H54 (cell line): ENCODE measurements at places on chromosomes 16 and 17.
A peak's percentile ranks its signal among the peaks of the same experiment; 100 is the strongest.

DNA sequence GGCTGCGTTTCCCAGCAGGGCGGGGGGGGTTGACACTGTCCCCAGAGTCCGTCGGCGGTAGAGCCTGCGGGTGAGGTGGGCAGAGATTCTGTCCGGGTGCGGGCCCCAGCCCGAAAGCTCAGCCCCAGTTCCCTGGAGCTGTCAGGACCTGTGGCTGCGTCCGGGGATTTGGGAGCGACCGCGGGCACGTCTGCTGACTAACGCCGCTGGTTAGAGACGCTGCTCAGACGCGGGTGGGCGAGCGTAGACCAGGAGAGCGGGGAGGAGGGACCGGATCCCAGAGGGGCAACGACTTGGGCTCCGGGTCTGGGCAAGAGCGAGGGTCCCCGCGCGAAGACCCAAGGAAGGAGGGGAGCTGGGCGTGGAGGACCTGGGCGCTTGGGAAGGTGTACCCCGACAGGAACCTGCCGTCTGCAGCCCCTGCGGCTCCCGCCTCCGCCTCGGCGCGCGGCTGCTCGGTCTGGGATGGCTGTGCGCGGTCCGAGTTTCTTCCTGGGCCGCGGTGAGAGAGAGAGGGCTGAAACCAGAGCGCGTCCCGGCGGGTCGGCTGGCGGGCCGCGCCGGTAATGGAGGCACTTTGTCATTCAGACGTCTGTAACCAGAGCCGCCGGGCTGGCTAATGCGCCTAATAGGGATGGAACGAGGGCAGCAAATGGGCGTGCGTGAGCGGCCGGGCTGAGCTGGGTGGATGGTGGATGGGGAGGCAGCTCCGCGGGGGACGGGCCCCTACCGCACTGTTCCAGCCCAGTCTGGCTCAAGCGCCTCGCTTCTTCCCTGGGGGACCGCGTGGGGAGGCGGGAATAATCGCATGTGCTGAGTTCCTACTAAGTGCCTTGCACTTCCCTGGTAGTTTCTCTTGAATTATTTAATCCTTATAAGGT, 2.3 kb downstream of the NGFR start:
- no peak for DNase-seq

DNA sequence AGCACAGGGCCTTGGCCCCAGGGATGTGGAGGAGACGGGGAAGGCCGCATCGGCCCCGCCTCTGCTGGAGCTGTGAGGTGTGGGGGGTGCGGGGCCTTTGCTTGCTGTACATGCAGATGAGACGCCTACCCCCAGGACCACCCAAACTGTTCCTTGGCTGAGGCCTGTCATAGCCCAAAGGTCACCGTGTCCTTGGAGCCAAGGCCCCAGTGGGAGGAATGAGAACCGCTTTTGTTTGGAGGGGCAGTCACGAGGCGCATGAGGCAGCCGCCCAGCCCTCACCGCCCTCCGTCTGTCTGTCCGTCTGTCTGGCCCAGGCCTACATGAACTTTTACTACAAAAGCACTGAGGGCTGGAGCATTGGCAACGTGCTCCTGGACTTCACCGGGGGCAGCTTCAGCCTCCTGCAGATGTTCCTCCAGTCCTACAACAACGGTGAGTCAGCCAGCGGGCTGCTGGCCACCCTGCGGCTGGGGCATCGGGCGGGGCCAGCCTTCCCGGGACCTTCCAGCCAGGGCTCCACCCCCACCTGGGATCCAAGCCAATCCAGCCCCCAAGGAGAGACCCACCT, 8.8 kb downstream of the TAX1BP3 start:
- DNase-seq = peak; percentile 93

- DNase-seq = peak; percentile 88
Measured at GRCh38 chr17:44108440-44109311, 14.8 kb downstream of the HDAC5 start.

DNA sequence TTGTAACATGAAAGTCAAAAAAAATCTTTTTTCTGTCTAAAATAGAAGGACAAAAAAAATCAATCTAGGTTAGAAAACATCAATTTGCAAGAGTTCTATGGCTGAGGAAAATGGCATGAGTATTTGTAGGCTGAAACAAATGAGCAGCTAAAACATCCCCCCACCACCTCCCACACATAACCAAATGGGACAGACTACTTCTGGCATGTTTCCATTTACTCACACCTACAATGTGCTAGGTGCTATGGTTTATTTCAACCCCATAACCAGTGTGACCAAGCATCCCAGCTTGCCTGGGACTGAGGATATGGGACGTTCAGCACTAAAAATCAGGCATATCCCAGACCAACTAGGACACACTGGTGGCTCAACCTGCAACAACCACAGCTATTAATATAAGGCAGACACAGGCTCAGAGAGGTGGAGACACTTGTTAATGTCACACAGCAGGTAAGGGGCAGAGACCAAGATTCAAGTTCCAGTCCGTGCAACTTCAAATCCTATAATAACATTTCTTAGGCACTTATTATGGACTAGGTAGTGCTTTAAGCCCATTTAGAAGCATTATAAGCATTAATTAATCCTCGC, 96.0 kb downstream of the XYLT1 start:
- no peak for DNase-seq

- DNase-seq = no peak
Measured at GRCh38 chr17:13765701-13766100, 164.0 kb upstream of the HS3ST3A1 start.

DNA sequence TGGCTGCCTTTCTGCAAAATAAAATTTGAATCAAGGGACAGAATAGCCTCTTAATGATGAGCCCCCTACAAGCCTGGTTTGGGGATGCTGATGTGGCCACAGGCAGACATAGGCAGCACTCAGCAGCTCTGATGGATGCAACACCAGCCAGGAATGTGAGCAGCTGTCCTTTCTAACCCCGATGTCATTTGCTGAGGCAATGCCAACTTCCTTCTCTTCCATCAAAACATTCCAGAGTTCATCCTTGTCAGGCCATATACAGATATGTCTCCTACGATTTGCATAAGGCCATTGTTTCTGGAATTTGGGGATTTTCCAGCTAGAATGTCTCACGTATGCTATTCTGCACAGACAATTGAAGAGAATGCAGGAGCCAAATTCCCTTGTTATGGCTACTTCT, 52.1 kb upstream of the MYOCD start:
- no peak for DNase-seq

GRCh38 chr17:38663125-38663751, 11.5 kb downstream of the EPOP start:
- peak; percentile 85 for DNase-seq

GRCh38 chr16:16924613-16925012, 545.7 kb downstream of the NPIPA7 start:
- DNase-seq = no peak

DNA sequence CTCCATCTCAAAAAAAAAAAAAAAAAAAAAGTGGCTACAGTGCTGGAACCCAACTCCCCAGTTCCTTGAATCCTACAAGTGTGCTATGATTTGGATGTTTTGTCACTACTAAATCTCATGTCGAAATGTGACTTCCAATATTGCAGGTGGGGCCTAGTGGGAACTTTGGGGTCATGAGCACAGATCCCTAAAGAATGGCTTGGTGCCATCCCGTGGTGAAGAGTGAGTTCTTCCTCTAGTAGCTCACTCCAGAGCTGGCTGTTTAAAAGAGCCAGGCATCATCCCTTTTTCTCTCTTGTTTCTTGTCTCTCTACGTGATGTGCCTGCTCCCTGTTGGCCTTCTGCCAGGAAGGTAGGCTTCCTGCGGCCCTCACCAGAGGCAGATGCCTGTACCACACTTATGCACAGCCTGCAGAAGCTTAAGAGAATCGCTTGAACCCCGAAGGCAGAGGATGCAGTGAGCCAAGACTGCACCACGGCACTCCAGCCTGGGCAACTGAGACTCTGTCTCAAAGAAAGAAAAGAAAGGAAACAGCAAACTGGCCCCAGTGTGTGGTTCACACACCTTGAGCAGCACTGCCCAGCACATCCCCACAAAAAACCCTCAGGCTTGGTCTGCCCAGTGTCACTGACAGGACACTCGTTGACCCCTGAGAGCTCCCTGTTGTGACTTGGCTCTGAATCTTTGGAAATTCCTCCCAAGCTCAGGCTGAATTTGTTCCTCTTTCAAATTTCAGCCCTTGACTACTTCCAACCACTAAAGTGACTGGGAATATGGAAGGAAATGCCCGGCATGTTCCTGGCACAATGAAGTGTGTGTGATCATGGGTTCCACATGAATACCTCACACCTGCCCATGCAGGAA, 3.1 kb downstream of the MT1E start:
- no peak for DNase-seq
